Stimulated activated CD4-positive, alpha-beta T cell treated with anti-CD3 and anti-CD28 coated beads, Interleukin-15, amount 100 ng/mL, for 1 hour (primary cell): ENCODE measurements at places on chromosomes 13 and 19.

DNA sequence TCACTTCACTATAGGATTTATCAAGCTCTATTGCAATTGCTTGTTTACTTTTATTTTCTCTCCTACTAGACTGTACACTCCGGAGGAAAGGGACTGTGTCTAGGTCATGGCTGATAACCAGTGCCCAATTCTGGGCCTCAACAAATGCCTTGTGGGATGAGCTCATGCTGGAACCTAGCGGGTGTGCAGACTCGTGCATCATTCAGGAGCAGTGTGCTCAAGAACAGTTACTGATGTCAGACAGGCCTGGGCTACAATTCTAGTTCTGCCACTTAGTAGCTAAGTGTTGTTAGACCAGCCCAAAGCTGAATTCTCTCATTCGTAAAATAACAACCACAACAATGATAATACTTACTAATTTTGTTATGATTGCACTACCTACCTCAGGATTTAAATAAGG lies 95.4 kb downstream of the CYSLTR2 start:
- DNase-seq: no peak

DNA sequence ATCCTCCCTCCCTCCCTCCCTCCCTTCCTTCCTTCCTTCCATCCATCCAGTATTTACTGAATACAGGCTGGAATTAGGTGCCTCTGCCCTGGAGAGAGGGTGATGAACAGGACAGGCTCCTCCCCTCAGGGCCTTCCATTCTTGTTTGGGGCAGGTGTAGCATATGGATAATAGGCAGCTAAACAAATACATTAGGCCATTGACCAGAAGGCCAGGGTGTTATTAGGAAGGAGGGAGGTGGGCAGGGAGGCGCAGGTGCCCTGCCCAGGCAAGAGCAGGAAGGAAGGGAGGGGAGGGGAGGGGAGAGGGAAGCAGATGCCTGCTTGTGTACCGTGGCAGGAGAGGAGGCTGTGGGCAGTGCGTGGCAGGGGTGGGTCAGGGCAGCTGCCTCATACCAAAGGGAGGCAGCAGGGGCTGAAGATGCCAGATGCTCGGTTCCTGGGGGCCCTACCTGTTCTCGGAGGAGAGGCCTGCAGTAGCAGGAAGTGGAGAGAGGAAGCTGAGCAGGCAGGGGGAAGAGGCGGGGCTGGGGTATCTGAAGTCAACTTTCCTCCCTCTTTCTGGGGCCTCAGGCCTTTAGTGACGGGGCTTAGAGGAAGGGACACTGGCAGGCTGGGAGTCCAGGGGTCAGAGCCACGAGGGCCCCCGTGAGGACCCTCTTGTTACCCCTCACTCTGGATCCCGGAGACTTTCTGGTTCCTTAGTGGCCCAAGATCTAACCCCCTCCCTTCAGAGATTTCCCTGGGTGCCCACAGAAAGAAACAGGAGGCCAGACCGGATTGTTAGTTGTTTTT lies at the start of gene RINL:
Gene RINL (minus strand): TSS at position 495 of the 794 bp plus-strand sequence. CDS start 1,533 bp downstream, outside the sequence.
- DNase-seq: peak; percentile 50

- DNase-seq: no peak
Measured at GRCh38 chr13:36345438-36346221, 564 bp downstream of the SPART start.

DNA sequence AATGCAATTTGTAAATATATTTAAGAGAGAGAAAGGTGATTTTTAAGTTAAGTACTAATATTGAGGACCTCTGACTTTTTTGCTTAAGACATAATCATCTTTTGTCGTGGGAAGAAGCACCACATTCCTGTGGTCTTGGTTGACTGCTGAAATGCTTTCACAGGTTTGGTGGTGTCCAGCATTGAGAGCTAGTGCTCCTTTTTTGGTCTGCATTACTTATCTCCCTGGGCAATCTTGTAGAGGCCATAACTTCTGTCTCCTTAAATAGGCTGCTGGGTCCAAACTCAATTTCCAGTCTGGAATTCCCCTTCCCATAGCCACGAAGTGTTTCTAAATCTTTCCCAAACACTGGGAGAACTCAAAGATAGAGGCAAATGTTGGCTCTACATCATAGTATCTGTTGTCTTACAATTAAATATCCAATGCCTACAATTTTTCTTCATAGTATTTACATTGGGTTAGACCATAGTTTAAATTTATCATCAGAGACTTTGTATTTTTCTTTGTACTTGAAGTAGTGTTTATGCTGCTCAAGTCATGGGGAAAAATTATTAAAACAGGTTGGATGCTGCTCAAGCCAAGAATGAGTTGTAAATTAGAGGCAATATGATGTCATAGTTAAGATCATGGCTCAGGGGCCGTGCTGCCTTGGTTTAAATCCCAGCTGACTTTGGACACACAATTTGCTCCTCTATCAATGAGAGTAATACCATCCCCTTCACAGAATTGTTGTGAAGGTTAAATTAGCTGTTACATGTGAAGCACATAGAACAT lies 105.6 kb downstream of the POSTN start:
- no peak for DNase-seq

GRCh38 chr13:108496362-108497210 lies 132.8 kb upstream of the MYO16 start:
- DNase-seq: no peak

DNA sequence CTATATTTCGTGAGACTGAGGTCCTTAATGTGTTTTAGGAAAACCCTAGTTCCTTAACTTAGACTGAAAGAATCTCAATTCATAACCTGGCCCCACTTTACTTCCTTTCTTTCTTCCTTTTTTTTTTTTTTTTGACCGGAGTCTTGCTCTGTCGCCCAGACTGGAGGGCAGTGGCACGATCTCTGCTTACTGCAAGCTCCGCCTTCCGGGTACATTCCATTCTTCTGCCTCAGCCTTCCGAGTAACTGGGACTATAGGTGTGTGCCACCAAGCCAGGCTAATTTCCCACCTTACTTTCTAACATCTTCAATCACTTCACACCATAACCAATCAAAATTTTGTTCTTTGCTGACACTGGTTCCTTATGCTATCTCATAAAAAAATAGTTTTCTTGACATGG lies 2097.0 kb downstream of the PCDH9 start:
- DNase-seq: no peak

- no peak for DNase-seq
Measured at GRCh38 chr19:35577918-35578317, 8.1 kb upstream of the PMIS2 start.
